ENCODE measurements at places on chromosomes 12 and 14. TPM values are rescaled to one million over a fixed set of nuclear protein-coding genes. Genes with fewer than 3 reads are reported as not detected.

Gene ASIC1
- 0.96 TPM for total RNA-seq

DNA sequence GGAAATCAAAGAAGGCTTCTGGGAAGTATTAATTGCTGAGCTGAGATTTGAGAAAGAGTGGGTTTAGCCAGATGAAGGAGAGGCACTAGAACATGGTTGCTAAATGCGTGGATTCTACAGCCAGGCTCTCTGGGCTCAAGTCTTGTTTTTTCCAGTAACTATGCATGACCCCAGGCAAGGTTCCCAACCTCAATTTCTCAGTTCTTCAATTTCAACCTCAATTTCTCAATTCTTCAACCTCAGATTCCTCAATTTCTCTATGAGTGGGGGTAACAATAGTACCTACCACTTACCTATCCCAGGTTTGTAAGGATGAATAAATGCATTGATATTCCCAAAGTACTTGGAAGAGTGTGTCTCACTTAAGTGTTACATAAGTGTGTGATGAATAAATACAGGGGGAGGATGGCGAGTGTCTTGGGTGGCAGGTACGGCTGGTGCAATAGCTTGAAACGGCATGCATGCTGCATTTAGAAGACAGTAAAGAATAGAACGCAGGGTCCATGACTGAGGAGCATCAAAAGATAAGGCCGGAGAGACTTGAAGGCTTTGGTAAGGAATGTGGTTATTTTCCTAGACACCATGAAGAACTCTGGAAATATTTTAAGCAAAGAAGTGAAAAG lies 149.1 kb upstream of the ATP2B1 start:
- DNase-seq = no peak
- peaks cover 85% of the 10 kb centered on the region for H3K27me3 ChIP-seq
- no peak overlapping the region for H3K27ac ChIP-seq

GRCh38 chr12:15364221-15365160 lies 42.2 kb downstream of the PTPRO start:
- no peaks in the 10 kb centered on the region for H3K4me1 ChIP-seq
- no peaks in the 10 kb centered on the region for H3K27me3 ChIP-seq
- H3K36me3 ChIP-seq = no peaks in the 10 kb centered on the region
- DNase-seq = no peak

Gene CMA1
- 0.66 TPM for total RNA-seq

DNA sequence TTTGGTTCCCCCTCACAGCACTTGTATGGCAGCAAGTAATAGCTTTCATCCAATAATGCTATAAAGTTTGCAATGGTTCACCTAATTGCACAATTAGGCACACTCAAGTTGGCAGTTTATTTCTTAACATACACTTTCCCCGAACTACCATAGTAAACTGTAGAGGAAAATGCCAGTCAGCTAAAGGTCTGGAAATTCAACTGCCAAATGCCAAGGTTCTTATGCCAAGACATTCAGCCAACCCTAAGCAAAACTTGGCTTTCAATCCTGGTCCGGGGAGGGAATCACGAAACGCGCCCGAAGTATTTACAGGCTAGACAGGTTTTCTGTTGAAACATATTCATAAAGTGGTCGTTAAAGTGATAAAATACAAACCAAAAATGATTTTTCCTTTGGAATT lies 1512.4 kb upstream of the FLRT2 start:
- H3K27me3 ChIP-seq = no peaks in the 10 kb centered on the region
- DNase-seq = no peak
- H3K36me3 ChIP-seq = no peaks in the 10 kb centered on the region
- H3K4me3 ChIP-seq = no peak overlapping the region

Gene MMP17
- total RNA-seq = 0.77 TPM

DNA sequence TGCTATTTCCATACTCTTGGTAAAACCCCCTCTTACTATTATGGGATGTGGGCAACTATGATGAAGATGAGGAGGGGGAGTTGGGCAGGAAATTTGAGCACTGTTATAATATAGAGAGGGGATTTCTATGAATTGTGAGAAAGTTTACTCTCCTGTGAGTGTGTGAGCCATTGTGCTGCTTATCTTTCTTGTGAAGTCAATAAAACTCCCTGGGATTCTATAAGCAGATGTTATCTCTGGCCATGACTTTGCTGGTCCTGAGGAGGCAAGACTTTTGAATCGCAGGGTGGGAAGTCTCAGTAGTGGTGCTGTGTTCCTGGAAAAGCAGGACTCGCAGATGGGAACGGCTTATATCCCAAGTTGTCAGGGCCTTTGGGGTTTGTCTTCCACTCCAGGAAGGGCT lies 62.2 kb downstream of the EMP1 start:
- no peak overlapping the region for H3K27ac ChIP-seq
- peaks cover 26% of the 10 kb centered on the region for H3K4me1 ChIP-seq
- no peaks in the 10 kb centered on the region for H3K27me3 ChIP-seq
- H3K36me3 ChIP-seq = no peaks in the 10 kb centered on the region

Gene PTCSC3
- not detected for total RNA-seq

Gene SLC35F4
- total RNA-seq = not detected

Gene SLC24A4
- 0.36 TPM for total RNA-seq

Gene RPL36AL
- total RNA-seq = 141 TPM

GRCh38 chr12:6529291-6529737 lies 5.0 kb upstream of the GAPDH start:
- no peaks in the 10 kb centered on the region for H3K27me3 ChIP-seq
- H3K4me3 ChIP-seq = no peak overlapping the region
- no peak overlapping the region for H3K27ac ChIP-seq
- peaks cover 29% of the 10 kb centered on the region for H3K4me1 ChIP-seq

GRCh38 chr12:7092229-7092985 lies at the start of gene C1R:
C1R (minus strand) TSS chr12:7092445; CDS start chr12:7092388, 57 bp downstream.
- peak; percentile 71 for DNase-seq
- H3K4me1 ChIP-seq = peaks cover 26% of the 10 kb centered on the region
- H3K4me3 ChIP-seq = peak within 1 kb of the TSS; percentile 66

Gene NTN4
- total RNA-seq = 76.8 TPM

GRCh38 chr14:64928239-64929013 lies 14.1 kb downstream of the GPX2 start:
- peaks cover 35% of the 10 kb centered on the region for H3K4me1 ChIP-seq
- H3K27ac ChIP-seq = peak overlapping the region; percentile 69
- no peak overlapping the region for H3K4me3 ChIP-seq
- DNase-seq = no peak

Gene AQP5
- total RNA-seq = 0.41 TPM

DNA sequence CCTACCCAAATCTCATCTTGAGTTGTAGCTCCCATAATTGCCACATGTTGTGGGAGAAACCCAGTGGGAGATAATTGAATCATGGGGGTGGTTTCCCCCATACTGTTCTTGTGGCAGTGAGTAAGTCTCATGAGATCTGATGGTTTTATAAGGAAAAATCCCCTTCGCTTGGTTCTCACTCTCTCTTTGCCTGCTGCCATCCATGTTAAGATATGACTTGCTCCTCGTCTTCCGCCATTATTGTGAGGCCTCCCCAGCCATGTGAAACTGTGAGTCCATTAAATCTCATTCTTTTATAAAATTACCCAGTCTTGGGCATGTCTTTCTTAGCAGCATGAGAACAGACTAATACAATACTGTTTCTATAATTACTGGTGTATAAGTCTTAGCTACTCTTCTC lies 6.5 kb upstream of the BCAT1 start:
- peaks cover 21% of the 10 kb centered on the region for H3K27me3 ChIP-seq
- no peaks in the 10 kb centered on the region for H3K4me1 ChIP-seq
- H3K36me3 ChIP-seq = no peaks in the 10 kb centered on the region
- no peak for DNase-seq
- no peak overlapping the region for H3K27ac ChIP-seq

- H3K36me3 ChIP-seq = no peaks in the 10 kb centered on the region
- peak overlapping the region; percentile 87 for H3K27ac ChIP-seq
- no peaks in the 10 kb centered on the region for H3K27me3 ChIP-seq
- peak; percentile 63 for DNase-seq
- peak overlapping the region; percentile 76 for H3K4me3 ChIP-seq
Observed at GRCh38 chr12:3200032-3200617, 122.9 kb downstream of the TSPAN9 start.

Gene TMEM117
- 6.7 TPM for total RNA-seq

GRCh38 chr12:109386059-109386433 lies 38.3 kb downstream of the MYO1H start:
- no peak overlapping the region for H3K4me3 ChIP-seq
- DNase-seq = no peak
- H3K4me1 ChIP-seq = peaks cover 6% of the 10 kb centered on the region
- H3K27me3 ChIP-seq = no peaks in the 10 kb centered on the region

DNA sequence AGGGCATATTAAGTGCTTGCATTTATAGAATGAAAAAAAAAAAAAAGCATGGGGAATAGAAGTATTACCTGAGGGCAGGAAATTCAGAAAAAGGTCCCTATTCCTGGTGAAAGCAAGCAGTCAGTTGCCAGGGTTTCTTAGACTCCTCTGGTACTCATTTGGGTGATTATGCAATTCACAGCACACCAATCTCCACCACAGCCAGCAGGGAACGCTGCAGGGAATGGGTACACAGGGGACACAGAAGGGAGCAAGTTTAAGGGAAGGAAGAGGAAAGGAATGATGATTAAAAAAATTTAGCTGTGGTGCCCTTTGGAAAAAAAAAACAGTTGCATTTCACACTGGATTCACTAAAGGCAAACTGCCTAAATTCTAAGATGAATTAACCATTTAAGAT lies 14.2 kb downstream of the BLTP3B start:
- H3K27me3 ChIP-seq = no peaks in the 10 kb centered on the region
- peaks cover 40% of the 10 kb centered on the region for H3K4me1 ChIP-seq
- DNase-seq = peak; percentile 33
- H3K36me3 ChIP-seq = no peaks in the 10 kb centered on the region

DNA sequence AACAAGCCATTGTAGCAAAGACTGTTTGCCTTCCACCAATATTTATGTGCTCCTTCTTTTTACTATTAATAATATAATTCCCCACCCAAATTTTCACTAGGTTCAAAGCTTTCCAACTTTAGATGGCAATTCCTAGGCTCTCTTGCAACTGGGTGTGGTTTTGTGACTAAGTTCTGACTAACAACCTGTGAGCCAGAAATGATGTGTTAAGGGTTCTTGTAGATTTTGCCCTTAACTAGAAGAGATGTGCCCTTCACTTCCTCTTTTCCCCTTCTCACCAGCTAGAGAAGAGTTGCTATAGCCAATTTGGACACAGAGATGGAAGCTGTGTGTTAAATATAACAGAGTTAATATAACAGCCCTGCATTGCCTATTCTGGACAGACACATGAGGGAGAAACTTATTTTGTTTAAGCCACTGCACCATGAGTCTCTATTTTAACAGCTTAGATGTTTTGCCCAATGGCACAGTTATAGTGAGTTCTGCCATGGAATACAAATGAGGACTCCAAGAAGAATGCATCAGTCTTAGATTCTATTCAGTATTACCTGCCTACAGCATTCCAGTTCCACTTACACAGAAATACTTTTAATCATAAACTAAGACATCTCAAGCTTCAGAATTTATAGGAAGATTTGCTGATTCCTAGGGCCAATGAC lies 216.2 kb downstream of the DUSP6 start:
- no peaks in the 10 kb centered on the region for H3K27me3 ChIP-seq
- H3K36me3 ChIP-seq = no peaks in the 10 kb centered on the region
- H3K27ac ChIP-seq = no peak overlapping the region
- DNase-seq = no peak
- H3K4me3 ChIP-seq = no peak overlapping the region

GRCh38 chr12:132561427-132562156 lies 48.8 kb downstream of the LRCOL1 start:
- H3K27ac ChIP-seq = no peak overlapping the region
- H3K4me3 ChIP-seq = no peak overlapping the region
- H3K36me3 ChIP-seq = peaks cover 10% of the 10 kb centered on the region
- no peaks in the 10 kb centered on the region for H3K27me3 ChIP-seq

Gene IL22
- total RNA-seq = not detected

DNA sequence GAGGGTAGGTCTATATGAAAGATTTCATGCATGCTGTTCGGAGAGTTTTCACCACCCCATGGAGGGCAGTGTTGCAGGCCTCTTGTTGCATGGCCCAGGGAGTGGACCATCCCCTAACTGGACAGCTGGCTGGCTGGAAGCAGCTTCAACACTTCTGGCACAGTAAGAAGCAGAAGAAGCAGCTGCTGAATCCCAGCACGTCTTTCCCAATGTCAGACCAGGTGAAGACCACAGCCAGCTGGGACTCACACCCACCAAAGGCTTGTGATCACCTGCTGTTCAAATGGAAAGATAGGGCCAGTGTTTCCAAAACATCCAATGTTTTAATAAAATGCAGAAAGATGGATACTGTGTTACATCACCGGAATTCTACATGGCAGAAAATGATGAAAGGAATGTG lies 1423.6 kb downstream of the AACS start:
- no peaks in the 10 kb centered on the region for H3K27me3 ChIP-seq
- H3K36me3 ChIP-seq = no peaks in the 10 kb centered on the region
- DNase-seq = no peak
- no peak overlapping the region for H3K27ac ChIP-seq
- H3K4me3 ChIP-seq = no peak overlapping the region

Gene IAPP
- total RNA-seq = not detected

GRCh38 chr14:21723431-21724045 lies 49.9 kb upstream of the OR4E1 start:
- H3K27me3 ChIP-seq = peaks cover 39% of the 10 kb centered on the region
- H3K27ac ChIP-seq = no peak overlapping the region
- no peaks in the 10 kb centered on the region for H3K4me1 ChIP-seq
- H3K36me3 ChIP-seq = no peaks in the 10 kb centered on the region
- no peak overlapping the region for H3K4me3 ChIP-seq

DNA sequence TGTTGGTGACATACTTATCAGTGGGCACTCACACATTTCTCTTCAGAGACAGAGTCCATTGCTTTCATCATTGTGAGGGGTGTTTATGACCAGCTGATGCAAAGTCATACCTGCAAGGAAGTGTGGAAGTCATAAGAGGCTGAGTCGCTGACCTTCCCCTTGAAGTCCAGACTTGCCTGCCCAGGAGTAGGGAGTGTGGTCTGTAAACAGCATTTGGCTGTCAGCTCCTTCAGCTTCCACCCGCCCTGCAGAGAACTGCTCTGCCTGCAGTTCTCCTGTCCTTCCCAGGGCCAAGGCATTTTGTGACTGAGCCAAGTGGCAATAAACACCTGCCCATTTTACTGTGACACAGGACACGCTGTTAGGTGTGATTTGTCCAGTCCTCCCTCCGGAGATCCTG lies 801.3 kb downstream of the BCL11B start:
- no peak for DNase-seq
- peaks cover 12% of the 10 kb centered on the region for H3K27me3 ChIP-seq
- no peak overlapping the region for H3K27ac ChIP-seq

GRCh38 chr12:113030875-113031525 lies 25.5 kb upstream of the DTX1 start:
- H3K36me3 ChIP-seq = no peaks in the 10 kb centered on the region
- no peak overlapping the region for H3K27ac ChIP-seq
- H3K27me3 ChIP-seq = peaks cover 61% of the 10 kb centered on the region

- H3K4me3 ChIP-seq = no peak overlapping the region
- no peaks in the 10 kb centered on the region for H3K36me3 ChIP-seq
- H3K4me1 ChIP-seq = no peaks in the 10 kb centered on the region
- no peak for DNase-seq
- no peak overlapping the region for H3K27ac ChIP-seq
- no peaks in the 10 kb centered on the region for H3K27me3 ChIP-seq
Observed at GRCh38 chr14:85798856-85799255, 268.9 kb downstream of the FLRT2 start.

Gene MOK
- total RNA-seq = 12.2 TPM

Gene RIPK3
- total RNA-seq = 3.6 TPM

All from left ventricle myocardium inferior (tissue), 1 donor.